ENCODE measurements at places on chromosomes 5 and 9.

DNA sequence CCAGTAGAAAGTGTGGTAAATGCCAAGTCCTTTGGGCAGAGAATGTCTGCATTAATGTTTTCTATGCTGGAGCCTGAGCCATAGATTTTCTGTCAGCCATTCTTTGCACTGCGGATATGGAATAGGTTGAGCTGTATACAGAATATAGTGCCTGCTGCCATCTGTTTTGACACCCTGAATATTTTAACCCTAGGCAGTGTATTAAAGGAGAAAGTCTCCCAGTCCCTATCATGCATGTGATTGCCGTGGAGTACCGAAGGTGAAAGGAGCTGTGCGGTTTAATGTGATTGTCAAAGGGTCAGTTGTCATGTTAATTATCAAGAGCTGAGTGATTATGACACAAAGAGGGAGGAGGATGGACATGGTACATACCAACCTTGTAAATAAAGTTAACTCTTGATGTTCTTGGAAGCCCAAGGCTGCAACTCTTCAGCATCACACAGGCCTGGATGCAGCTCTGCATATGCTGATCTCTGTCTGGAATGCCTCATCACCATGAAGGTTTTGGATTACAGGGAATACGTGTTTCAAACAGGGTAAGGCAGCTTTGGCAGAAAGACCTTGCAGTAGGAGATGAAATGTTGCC is 247.1 kb upstream of the ELAVL2 start:
- H3K4me3 ChIP-seq = no peak overlapping the region
- no peaks in the 10 kb centered on the region for H3K4me1 ChIP-seq
- H3K27ac ChIP-seq = no peak overlapping the region
- no peaks in the 10 kb centered on the region for H3K36me3 ChIP-seq
- DNase-seq = no peak
- no peaks in the 10 kb centered on the region for H3K27me3 ChIP-seq

- H3K4me1 ChIP-seq = no peaks in the 10 kb centered on the region
- no peak for DNase-seq
- H3K4me3 ChIP-seq = no peak overlapping the region
- H3K27me3 ChIP-seq = no peaks in the 10 kb centered on the region
Measured at GRCh38 chr5:125054146-125054545, 307.7 kb upstream of the ZNF608 start.

DNA sequence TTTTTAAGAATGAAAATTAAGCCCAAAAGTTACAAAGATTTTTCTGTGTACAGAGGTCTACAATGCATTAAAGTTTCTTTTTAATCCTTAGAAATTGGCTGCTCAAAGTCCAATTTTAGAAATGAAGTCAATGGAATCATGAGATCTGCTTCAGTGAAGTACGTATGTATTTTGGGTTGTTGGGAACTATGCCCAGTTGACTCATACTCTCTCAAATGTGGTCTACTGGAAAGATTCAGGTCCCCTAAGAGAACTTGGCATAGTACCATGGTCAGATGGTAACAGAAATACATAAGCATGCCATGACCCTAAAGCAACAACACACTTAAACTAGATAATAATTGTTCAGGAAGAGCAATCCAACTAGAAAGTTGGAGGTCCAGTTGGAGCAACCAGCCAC is 23.0 kb downstream of the FBLL1 start:
- H3K27ac ChIP-seq = no peak overlapping the region
- H3K4me3 ChIP-seq = no peak overlapping the region
- H3K36me3 ChIP-seq = peaks cover 94% of the 10 kb centered on the region
- H3K4me1 ChIP-seq = peaks cover 9% of the 10 kb centered on the region
- H3K27me3 ChIP-seq = no peaks in the 10 kb centered on the region

GRCh38 chr5:68246802-68247201 is 31.2 kb downstream of the PIK3R1 start:
- H3K4me1 ChIP-seq = peaks cover 82% of the 10 kb centered on the region
- H3K4me3 ChIP-seq = no peak overlapping the region
- no peak for DNase-seq
- peak overlapping the region; percentile 4 for H3K27ac ChIP-seq

DNA sequence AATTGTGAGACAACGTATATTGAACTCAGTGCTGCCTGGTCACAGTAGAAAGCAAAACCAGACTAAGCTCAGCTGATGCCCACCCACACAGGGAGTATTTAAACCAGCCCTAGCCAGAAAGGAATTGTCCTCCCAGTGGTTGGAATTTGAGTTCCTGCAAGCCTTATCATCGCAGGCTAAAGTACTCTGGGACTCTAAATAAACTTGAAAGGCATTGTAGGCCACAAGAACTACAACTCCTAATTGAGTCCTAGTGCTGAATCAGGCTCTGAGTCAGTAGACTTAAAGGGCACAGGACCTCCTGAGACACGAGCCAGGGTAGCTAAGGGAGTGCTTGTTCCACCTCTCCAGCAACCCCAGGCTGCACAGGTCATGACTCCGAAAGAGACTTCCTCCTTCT is 171.4 kb downstream of the MCTP1 start:
- no peaks in the 10 kb centered on the region for H3K4me1 ChIP-seq
- DNase-seq = no peak
- H3K36me3 ChIP-seq = no peaks in the 10 kb centered on the region
- H3K4me3 ChIP-seq = no peak overlapping the region

- no peaks in the 10 kb centered on the region for H3K4me1 ChIP-seq
- H3K36me3 ChIP-seq = no peaks in the 10 kb centered on the region
- DNase-seq = no peak
- H3K4me3 ChIP-seq = no peak overlapping the region
- H3K27me3 ChIP-seq = peaks cover 3% of the 10 kb centered on the region
- no peak overlapping the region for H3K27ac ChIP-seq
Measured at GRCh38 chr5:58105836-58106235, 354.1 kb downstream of the PLK2 start.

- H3K27ac ChIP-seq = no peak overlapping the region
- no peak overlapping the region for H3K4me3 ChIP-seq
- H3K4me1 ChIP-seq = peaks cover 16% of the 10 kb centered on the region
- no peaks in the 10 kb centered on the region for H3K36me3 ChIP-seq
- DNase-seq = no peak
Measured at GRCh38 chr5:54667136-54667535, 149.6 kb downstream of the SNX18 start.

- no peaks in the 10 kb centered on the region for H3K4me1 ChIP-seq
- no peak overlapping the region for H3K4me3 ChIP-seq
- no peaks in the 10 kb centered on the region for H3K36me3 ChIP-seq
- H3K27me3 ChIP-seq = no peaks in the 10 kb centered on the region
Measured at GRCh38 chr9:108394726-108395125, 461.1 kb downstream of the ACTL7B start.

- H3K36me3 ChIP-seq = peaks cover 72% of the 10 kb centered on the region
- H3K27ac ChIP-seq = peak overlapping the region; percentile 98
- H3K27me3 ChIP-seq = no peaks in the 10 kb centered on the region
- peaks cover 32% of the 10 kb centered on the region for H3K4me1 ChIP-seq
Measured at GRCh38 chr5:80656425-80656824, 1.6 kb upstream of the DHFR start.

DNA sequence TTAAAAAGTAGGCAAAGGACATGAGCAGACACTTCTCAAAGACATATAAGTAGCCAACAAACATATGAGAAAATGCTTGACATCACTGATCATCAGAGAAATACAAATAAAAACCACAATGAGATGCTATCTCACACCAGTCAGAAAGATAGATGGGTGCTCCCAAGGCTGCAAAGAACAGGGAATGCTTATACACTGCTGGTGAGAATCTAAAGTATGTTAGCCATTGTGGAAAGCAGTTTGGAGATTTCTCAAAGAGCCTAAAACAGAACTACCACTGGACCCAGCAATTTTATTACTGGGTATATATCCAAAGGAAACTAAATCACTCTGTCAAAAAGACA is 154.2 kb downstream of the NDUFS4 start:
- no peak overlapping the region for H3K4me3 ChIP-seq
- H3K36me3 ChIP-seq = no peaks in the 10 kb centered on the region
- no peaks in the 10 kb centered on the region for H3K4me1 ChIP-seq
- no peak overlapping the region for H3K27ac ChIP-seq

- peaks cover 75% of the 10 kb centered on the region for H3K4me1 ChIP-seq
- H3K36me3 ChIP-seq = peaks cover 77% of the 10 kb centered on the region
- peak overlapping the region; percentile 98 for H3K27ac ChIP-seq
- DNase-seq = peak; percentile 86
- no peaks in the 10 kb centered on the region for H3K27me3 ChIP-seq
Measured at GRCh38 chr9:120925535-120926396, 830 bp downstream of the TRAF1 start.

DNA sequence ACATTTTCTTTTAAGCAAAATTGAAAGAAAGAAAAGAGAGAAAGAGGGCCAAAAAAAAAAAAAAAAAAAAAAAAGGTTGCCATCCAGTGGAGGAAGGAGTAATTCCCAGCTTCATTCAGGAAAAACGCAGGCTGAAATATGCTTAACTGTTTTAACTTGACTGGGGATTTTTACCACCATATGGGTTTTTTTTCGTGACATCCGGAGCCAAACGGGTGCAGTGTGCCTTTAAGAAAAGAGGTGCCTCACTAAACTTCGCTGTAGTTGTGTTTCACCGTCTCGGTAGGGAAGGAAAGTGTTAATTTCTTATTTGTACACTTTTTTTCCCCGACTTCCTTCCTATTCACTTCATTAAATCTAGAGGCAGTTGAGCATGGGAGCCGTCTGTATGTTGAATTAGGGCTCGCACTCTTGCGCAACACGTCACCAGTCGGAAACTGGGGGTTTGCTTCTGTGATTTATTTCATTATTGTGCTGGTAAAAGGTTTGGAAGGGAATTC is 143.0 kb downstream of the SMARCA2 start:
- H3K4me3 ChIP-seq = peak overlapping the region; percentile 82
- H3K4me1 ChIP-seq = peaks cover 64% of the 10 kb centered on the region
- peaks cover 27% of the 10 kb centered on the region for H3K36me3 ChIP-seq
- H3K27ac ChIP-seq = peak overlapping the region; percentile 96
- DNase-seq = peak; percentile 41

GRCh38 chr9:112248722-112249121 is 73.6 kb upstream of the SUSD1 start:
- H3K4me3 ChIP-seq = peak overlapping the region; percentile 9
- DNase-seq = no peak
- H3K27ac ChIP-seq = peak overlapping the region; percentile 86

GRCh38 chr9:131255676-131256197 is 20.6 kb downstream of the FAM78A start:
- H3K27ac ChIP-seq = peak overlapping the region; percentile 97
- peaks cover 66% of the 10 kb centered on the region for H3K4me1 ChIP-seq
- H3K4me3 ChIP-seq = peak overlapping the region; percentile 84

GRCh38 chr9:92637326-92637725 is 32.6 kb downstream of the IPPK start:
- peaks cover 92% of the 10 kb centered on the region for H3K36me3 ChIP-seq
- H3K27ac ChIP-seq = peak overlapping the region; percentile 6
- no peaks in the 10 kb centered on the region for H3K4me1 ChIP-seq
- H3K4me3 ChIP-seq = no peak overlapping the region
- peak; percentile 22 for DNase-seq

DNA sequence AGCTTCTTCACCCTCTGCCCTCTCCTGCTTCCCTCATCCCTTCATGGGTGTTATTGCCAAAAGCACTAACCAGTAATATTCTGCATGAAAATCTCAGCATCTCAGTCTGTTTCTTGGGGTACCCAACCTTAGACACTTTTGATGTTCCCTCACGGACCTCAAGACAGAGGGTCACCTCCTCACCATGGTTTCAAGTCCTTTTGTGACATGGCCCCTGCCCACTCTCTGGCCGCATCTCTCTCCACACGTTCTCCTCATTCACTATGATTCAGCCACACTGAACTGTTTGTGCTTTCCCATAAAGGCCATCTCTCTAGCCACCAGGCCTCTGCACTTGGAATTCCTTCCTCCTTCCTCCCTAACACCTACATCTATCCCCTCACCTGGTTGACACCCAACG is 111.5 kb upstream of the SPOCK1 start:
- H3K4me1 ChIP-seq = peaks cover 3% of the 10 kb centered on the region
- H3K36me3 ChIP-seq = no peaks in the 10 kb centered on the region
- no peak overlapping the region for H3K4me3 ChIP-seq
- no peak overlapping the region for H3K27ac ChIP-seq

DNA sequence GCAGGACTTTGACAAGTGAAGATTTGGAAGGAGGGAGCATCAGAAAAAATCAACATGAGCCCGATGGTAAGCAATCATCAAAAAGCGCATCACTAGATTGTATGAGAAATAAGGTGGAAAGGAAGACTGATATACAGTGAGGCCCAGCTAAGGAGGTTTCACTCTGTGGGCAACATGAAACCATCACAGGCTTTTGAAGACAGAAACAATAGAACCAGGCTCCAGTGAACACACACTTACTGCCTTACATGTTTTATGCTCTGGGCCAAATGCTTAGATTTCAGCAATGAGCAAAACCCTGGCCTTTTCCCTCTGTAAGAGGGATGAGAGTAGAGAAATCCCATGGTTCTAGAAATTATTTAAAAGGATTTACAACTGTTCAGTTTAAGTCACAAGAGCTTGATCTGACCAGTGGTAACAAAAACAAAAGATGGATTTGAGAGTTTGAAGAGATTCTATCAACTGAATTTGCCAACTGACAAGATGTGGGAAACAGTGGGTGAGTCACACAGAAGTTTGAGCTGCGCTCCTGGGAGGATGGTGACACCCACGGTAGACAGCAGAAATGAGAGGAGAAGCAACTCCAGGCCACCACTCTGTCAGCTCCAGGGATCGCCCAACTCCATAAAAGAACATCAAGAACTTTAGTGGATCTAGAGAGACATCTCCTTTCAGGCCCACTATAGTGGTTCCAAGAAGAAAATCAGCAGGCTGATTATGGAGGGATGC is 261.8 kb downstream of the MCTP1 start:
- H3K4me3 ChIP-seq = no peak overlapping the region
- no peaks in the 10 kb centered on the region for H3K27me3 ChIP-seq
- peaks cover 14% of the 10 kb centered on the region for H3K4me1 ChIP-seq
- DNase-seq = no peak
- no peak overlapping the region for H3K27ac ChIP-seq

GRCh38 chr5:169842699-169843098 is 137.6 kb downstream of the INSYN2B start:
- DNase-seq = no peak
- H3K4me1 ChIP-seq = peaks cover 11% of the 10 kb centered on the region
- H3K36me3 ChIP-seq = peaks cover 97% of the 10 kb centered on the region
- no peaks in the 10 kb centered on the region for H3K27me3 ChIP-seq

GRCh38 chr5:1387059-1387755 is 42.3 kb upstream of the CLPTM1L start:
- H3K27ac ChIP-seq = peak overlapping the region; percentile 93
- peak overlapping the region; percentile 88 for H3K4me3 ChIP-seq
- no peaks in the 10 kb centered on the region for H3K36me3 ChIP-seq
- H3K4me1 ChIP-seq = peaks cover 21% of the 10 kb centered on the region
- DNase-seq = no peak
- H3K27me3 ChIP-seq = peaks cover 3% of the 10 kb centered on the region

GRCh38 chr9:124306098-124306735 is 48.5 kb downstream of the NEK6 start:
- H3K27ac ChIP-seq = peak overlapping the region; percentile 47
- DNase-seq = no peak
- peaks cover 10% of the 10 kb centered on the region for H3K36me3 ChIP-seq

DNA sequence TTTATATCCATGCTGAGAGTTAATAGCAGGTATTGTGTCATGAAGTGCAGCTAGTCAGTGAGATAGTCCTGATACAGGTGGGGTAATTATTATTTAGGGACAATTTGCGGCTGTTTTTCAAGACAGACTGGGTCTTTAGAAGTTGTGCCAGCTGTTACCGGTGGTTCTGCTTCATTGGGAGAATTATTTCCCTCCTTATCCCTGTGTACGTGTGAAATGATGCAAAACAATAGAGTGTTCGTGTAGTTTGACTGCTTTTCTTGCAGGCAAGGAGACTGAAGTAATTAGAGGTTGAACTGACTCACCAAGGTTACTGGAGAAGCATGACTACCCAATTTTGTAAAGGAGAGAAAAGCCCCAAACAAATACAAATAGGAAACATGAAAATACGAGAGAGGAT is 101.7 kb downstream of the ARRDC3 start:
- peak overlapping the region; percentile 74 for H3K4me3 ChIP-seq
- H3K4me1 ChIP-seq = peaks cover 53% of the 10 kb centered on the region
- DNase-seq = no peak
- peak overlapping the region; percentile 95 for H3K27ac ChIP-seq
